ENCODE measurements at places on chromosomes 3 and 15. TPM values are rescaled to one million over a fixed set of nuclear protein-coding genes. Genes with fewer than 3 reads are reported as not detected.

DNA sequence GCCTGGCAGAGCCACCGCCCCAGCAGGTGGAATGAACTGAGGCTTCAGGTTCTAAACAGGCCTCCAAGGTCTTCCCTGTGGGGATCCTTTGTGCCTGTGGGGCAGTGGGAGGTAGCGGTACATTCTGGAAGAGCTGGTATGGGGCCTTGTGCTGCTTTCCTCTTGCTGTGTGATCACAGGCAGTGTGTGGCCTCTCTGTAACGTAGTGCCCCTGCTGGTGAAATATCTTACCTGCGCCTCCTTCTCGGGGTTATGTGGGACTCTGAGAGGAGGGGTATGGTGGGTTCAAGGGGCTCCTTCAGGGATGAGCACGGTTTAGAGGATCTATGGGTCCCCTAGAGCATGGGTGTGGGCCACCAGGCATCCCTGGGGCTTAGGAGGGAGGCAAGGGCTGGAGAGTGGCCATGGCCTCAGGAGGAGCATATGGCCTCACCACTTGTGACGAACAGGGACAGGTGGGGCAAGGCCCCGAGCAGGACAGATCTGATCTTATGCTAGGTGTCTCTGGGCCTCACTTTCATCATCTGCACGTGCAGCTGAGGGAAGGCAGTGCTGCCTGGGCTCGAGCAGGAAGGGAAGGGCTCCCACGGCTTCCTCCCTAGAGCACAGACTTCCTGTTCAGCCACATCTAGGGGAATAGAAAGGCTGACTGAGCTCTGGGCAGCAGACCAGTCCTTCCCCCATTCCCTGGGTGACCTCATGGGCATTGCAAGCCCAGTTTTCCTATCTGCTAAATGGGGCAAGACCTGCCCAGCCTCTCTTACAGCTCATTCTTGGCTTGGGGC is 1.9 kb upstream of the ALS2CL start:
- DNase-seq: no peak

- no peak for DNase-seq
Measured at GRCh38 chr3:33795856-33796536, 2.4 kb upstream of the PDCD6IP start.

- DNase-seq: peak; percentile 86
Measured at GRCh38 chr3:149589332-149589731, 68.5 kb downstream of the WWTR1 start.

DNA sequence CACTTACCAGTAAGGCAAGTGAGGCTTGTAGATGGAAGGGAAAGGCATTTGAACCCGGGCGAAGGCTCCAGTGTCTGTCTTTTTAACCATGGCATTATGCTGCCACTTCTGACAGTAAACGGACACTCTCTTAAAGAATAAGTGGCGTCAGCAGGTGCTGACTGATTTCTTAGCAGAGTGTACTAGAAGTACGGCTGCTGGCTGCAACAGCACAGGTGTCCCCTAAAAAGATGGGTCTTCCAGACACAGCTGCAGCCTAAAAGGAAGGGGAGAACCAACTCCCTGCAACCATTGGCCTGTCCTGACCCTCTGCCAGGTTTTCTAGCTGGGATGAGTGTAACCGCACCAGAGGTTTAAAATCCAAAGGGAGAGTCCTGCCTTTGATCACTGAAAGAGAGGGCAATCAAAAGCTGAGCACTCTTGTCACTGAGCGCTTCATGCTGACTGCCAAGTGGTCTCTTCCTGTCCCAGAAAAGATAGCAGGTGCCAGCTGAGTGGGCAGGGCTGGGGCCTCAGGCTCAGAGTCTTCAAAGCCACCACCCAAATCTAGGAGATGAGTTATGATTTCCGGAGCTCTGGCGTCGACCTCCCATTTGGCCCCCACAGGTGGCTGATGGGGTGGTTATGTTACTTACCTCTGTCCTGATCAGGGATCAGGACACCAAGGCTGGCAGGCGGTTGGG is 255.8 kb downstream of the SLCO3A1 start:
- no peak for DNase-seq

- DNase-seq: peak; percentile 28
Measured at GRCh38 chr15:33215941-33216872, 21.7 kb upstream of the FMN1 start.

GRCh38 chr15:75335705-75336355 is at the start of gene COMMD4:
COMMD4 (plus strand) TSS chr15:75336063; CDS start chr15:75336090, 27 bp downstream.
- peak; percentile 96 for DNase-seq

- DNase-seq: no peak
Measured at GRCh38 chr3:49899815-49900214, 3.9 kb downstream of the MST1R start.

GRCh38 chr15:72953306-72953705 is 99.0 kb upstream of the NEO1 start:
- DNase-seq: no peak

GRCh38 chr3:47872916-47873315 is 70.0 kb downstream of the DHX30 start:
- no peak for DNase-seq

DNA sequence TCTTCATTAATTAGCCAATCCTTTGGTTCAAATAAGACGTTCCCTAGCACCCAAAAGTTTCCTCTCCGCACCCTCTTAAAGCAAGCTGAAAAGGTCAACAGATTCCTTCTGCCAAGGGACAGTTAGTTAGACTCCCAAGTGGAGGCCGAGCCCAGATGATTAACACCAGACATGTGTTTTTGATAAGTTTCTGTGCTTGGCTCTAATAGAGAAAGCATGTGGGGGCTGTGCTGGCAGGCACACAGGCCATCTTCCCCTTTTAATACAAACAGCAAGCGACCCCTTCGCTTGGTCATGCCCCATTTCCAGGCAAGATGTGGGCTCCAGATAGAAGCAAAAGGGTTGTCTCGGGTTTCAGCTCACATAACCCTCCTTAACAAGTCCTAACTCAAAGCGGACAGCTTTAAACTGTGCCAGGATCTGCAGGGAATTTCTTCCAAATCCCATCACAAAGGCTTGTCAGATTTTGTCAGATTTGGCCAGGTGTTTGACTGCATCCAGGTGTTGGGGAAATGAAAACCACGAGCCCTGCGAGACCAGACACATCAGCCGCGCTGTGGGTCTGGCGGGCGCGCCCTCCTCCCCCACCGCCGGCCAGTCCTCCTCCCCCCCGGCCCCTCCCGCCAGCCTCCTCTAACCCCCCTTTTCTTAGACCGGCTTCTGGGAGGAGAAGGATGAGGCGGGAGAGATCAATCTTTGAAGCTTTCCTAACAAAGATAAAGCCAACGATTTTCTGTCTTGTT is 3.3 kb downstream of the HES1 start:
- peak; percentile 95 for DNase-seq

DNA sequence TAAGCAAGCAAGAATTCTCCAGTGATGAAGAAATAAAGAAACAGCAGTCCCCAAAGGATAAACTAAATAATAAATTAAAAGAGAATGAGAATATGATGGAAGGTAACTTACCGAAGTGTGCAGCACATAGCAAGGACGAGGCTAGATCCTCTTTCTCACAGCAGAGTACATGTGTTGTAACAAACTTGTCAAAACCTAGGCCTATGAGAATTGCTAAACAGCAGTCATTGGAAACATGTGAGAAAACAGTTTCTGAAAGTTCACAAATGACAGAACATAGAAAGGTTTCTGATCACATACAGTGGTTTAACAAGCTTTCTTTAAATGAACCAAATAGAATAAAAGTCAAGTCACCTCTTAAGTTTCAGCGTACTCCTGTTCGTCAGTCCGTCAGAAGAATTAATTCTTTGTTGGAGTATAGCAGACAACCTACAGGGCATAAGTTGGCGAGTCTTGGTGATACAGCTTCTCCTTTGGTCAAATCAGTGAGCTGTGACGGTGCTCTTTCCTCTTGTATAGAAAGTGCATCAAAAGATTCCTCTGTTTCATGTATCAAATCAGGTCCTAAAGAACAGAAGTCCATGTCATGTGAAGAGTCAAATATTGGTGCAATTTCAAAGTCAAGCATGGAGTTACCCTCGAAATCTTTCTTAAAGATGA is 4.5 kb upstream of the SCG5 start:
- DNase-seq: no peak

DNA sequence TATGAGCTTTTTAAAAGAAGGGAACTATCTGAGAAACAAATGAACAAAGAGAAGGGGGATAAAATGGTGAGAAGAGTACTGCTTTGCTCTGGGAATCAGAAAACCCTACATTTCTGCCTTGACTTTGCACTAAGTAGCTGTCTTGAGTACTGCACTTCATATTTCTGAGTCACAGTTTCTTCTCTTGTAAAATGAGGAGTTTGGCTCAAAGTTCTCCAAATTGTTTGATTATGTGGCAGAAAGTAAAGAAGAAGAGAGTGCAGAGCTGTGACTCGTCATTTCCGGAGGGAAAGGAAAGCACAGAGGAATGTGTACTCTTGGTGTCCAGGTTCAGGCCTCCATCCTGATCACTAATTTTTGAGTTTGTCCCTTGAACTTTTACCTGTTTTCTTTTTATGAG is 54.7 kb downstream of the TP63 start:
- DNase-seq: peak; percentile 83

DNA sequence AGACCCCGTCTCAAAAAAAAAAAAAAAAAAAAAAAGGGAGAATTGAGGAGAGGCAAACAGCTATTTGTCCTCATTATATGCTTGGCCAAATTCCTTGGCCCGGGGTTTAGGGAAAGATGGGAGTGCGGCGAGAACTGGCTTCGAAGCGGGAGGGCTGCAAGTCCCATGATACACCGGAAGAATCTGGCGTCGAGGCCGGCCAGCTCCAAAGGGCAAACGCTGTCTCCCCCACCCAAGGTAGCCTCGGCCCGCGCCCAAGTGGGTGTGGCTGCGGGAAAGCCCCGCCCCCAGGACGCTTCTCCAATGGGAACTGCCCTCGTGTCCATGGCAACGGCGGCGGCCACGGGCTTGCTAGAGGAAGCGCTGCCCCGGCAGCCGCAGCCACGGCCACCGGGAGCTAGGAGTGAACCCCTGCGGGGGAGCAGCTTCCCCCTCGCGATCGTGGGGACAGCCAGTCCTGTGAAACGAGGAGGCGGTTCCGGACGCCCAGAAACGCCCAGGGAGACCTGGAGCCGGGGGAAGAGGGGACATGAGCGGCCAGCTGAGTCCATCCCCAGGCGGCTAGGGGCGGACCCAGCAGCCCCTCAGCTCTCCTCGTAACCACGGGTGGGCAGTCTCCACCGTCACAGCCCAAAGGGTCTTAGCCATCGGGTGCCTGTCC is at the start of gene TTLL13:
Gene TTLL13 (plus strand): TSS at position 354 of the 661 bp plus-strand sequence. CDS start 1,075 bp downstream, outside the sequence.
- peak; percentile 90 for DNase-seq

DNA sequence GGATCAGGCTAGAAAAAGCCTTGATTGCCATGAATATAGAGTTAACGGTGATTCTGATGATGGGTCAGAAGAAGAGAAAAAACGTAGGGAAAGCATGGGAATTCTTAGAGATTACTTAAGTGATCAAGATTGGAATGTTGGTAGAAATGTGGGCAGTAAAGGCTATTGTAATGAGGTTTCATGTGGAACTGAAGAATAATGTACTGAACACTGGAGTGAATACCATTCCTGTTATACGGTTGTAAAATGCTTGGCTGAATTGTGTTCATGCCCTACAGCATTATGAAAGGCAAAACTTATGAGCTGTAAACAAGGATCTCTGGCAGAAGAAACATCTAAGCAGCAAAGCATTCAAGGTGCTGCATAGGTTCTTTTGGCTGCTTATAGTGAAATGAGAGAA is 414.1 kb upstream of the CBLB start:
- no peak for DNase-seq

- peak; percentile 81 for DNase-seq
Measured at GRCh38 chr15:71109130-71109529, 6.1 kb upstream of the THSD4 start.

DNA sequence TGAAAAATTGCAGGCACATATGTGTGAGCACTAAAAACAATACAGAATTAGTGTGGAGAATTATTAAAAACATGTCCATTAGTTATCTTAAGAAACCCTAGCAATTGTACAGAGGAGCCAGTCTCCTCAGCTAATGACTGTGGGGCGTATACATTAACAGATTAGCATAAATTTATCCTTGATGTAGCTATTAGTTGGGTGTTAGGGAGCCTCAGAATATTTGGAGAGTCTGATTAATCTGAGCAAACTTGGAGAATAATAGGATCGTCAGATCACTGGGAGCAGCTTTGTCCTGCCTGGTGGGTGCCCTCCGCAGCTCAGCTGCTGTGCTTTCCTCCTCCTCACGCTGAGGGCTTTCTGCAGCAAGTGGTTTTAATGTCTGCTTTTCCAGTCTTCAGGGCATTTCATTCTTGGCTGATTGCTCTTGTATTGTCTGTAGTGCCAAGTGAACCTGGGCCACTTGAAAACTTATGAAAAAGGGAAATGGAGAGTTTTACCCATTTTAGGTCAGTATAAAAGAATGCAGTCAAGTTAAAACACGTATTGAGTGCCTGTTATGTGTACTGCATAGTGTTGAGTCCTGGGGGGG is 417.4 kb upstream of the SEMA6D start:
- no peak for DNase-seq

DNA sequence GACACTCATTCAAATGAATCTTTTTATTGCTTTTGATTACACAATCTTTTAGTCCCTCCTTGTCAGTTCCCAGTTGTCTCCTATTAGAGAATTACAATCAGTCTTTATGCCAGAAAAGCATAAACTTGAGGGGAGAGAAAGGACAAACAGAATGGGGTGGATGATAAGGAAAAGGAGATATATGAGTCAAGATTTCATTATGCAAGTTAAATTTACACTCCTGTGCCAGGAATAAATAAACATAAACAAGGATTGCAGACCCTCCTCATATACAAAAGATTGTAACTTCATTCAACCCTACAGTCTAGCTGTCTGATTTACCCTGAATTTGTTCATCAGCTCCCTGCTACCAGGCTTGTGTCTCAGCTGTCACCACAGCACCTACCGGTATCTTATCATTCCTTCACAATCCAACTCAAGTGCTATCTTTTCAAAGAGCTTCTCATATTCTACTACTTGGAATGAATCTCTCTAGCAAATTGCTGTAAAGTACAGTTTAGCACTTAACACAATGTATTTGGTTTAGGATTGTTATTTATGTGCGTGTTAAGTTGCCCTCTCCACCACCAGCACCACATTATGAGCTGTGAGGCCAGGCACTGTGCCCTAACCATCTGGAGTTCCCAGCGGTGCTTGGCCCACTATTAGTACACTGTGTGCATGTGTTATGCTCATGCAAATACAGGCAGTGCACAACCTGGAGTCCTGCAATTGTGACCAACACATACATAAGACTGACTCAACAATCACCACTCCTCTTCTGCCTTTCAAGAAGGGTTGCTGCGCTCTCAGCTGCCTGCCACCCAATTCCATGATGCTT is 504.1 kb downstream of the TBL1XR1 start:
- no peak for DNase-seq

Gene SLC12A1
- 0.10 TPM for total RNA-seq

Gene ZBED2
- not detected for total RNA-seq

Gene HESX1
- 1.9 TPM for total RNA-seq

Gene ATP13A4
- total RNA-seq: not detected
